AG09319 (cell line): ENCODE measurements at places on chromosomes 16 and 17.

GRCh38 chr16:64012166-64012565 is 1109.7 kb downstream of the CDH11 start:
- no peak for DNase-seq

GRCh38 chr16:75319513-75320411 is 68.3 kb upstream of the BCAR1 start:
- DNase-seq, result peak; percentile 62

DNA sequence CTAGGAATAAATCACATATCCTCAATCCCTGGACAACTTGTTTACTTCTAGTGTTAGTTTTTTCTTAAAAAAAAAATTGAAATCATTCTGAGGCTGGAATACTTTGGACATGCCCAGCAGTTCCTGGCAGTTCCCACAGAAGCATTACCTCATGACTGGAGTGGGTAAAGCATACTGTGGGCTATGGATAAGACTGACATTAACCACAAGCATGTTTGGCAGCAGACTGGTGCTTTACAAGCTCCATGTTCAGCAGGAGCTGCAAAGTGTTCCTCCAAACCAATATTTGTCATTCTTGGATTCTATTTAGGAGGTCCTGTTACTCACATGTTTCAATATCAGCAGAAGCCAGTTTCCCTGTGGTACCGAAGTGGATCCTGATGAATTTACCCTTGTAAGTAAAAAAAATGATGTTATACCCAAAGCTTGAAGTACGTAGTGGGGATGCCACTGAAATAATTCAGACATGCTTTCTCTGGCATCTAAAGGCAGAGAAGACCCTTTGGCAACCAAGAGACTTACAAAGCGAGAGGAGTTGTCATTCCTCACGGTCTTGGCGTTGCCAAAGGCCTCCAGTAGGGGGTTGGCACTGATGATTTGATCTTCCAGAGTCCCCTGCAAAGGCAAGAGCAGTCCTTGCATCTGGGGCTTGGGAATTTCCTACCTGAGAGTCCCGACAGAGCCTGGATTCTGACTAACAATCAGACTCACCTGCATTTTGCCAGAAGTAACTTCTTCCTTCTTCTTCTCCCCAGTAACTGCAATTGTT is 4.9 kb downstream of the MYH1 start:
- DNase-seq, result no peak

- no peak for DNase-seq
These were observed 2.0 kb downstream of the CDH3 start for GRCh38 chr16:68646953-68647659.

- DNase-seq, result no peak
These were observed 2.2 kb upstream of the FOXK2 start for GRCh38 chr17:82517230-82517865.

- DNase-seq, result no peak
These were observed 88.5 kb downstream of the ZFHX3 start for GRCh38 chr16:72959301-72959996.

DNA sequence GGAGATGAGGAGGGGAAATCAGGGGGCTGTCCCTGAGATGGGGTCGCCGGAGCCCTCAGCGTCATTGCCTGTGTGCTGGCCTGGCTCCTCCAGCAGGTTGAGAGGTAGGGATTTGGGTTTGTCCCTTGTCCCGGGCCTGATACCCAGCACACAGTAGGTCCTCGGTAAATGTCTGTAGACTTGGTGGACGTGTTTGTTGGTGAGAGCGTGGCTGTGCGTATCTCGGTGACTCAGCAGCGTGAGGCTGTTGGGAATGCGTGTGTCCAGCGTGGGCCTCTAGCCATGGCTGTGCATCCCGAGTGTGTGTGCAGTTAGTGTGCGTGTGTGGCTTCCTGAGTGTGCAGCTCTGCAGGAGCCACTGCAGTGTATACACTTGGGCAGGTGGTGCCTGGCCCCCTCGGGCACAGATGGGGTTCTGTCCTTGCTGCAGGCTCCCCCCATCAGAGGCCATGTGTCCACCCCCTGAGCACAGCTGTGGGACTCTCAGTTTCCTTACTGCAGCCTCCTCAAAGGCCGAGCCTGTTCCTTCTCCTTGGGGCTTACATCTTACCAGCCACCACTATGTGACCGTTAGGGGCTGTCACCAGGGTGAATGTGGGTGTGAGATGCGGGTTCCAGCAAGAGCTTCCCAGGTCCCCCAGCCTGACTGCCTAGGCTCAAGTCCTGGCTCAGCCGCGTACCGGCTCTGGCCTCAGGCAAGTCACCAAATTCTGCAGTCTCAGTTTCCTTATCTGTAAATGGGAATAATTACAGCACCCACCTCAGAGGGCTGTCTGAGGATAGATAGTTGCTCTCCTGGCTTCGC is 5.7 kb downstream of the NECAB2 start:
- DNase-seq, result no peak

- DNase-seq, result peak; percentile 97
These were observed 13.3 kb upstream of the MRC2 start for GRCh38 chr17:62614142-62614541.

- no peak for DNase-seq
These were observed 64.9 kb downstream of the SPACA3 start for GRCh38 chr17:33056399-33057146.

- DNase-seq, result no peak
These were observed 18.0 kb upstream of the CEP20 start for GRCh38 chr16:15906439-15906838.

GRCh38 chr17:70313086-70313852 is 143.9 kb downstream of the KCNJ2 start:
- no peak for DNase-seq

GRCh38 chr16:11552440-11552839 is 34.3 kb downstream of the LITAF start:
- no peak for DNase-seq

DNA sequence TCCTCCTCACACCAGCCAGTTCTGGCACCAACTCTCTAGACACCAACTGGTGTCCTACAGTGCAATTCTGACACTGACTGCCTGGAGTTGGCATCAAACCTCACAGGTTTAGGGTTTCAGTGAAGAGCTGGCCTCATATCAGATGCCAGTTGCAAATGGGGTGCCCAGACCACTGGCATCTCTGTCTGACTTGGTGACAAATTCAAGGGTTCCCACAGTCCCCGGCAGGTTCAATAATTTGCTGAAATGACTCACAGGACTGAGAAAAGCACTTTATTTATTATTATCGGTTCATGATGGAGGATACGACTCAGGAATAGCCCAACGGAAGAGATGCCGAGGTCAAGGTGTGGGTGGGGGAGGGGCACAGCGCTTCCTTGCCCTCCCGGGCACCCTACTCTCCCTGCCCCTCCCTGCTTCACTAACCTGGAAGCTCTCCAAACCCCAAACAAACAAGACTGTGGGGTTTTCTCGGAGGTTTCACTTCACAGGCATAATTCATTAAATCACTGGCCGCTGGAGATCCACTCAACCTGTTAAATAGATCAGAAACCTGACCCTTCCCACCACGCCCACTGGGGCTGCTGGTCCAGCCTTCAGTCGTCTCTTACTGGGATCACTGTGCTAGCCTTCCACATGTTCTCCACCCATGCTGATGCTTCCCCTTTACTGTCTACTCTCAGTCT is 1.7 kb upstream of the NLRP1 start:
- no peak for DNase-seq

GRCh38 chr17:32588982-32589381 is 102.2 kb downstream of the CDK5R1 start:
- no peak for DNase-seq

DNA sequence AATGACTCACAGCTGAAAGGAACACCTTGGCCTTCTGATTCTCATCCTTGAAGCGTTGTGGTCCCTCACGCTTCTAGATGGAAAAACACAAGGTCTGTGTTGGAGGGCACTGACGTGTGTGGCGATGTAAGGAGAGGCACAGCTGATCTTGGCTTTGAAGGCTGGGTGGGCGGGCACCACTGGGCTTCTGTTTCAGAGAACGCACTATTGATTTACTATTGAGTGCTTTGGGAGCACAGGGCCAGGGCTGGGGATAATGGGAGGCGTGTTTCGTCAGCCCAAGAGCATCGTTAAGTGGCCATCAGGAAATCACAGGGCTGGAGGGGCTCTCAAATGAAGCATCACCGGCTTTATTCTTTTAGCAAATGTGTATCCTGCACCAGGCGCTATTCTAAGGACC is 70.7 kb downstream of the CMIP start:
- no peak for DNase-seq

- no peak for DNase-seq
These were observed 83.1 kb upstream of the CNTNAP4 start for GRCh38 chr16:76193906-76194615.

- peak; percentile 61 for DNase-seq
These were observed 78.2 kb downstream of the NXN start for GRCh38 chr17:901191-901950.

DNA sequence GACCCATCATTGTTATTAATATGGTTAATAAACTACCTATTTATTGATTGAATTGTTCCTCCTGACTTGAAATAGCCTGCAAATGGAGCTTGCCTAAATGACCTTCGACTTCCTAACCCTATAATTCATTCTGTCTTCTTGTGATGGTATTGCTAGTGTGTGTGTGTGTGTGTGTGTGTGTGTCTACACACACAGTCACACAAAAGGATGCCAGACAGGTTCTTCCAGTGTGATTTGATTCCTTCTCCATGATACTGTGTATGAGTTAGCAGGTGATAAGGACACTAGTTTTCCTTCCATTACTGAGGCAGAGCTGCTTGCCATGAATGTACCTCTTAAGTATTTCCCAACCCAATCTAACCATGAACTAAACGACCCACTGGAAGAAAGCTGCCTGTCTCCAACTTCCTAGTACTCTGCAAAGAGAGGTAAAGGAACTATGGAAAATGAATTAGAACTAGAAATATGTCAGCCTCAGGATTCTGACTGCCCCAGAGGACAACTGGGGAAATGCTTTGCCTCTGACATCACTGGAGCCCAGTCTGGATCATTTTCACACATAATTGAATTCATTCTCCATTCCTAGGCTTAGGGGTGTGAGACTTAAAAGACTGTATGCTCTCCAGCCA is 3.5 kb upstream of the CDC6 start:
- DNase-seq, result peak; percentile 49

DNA sequence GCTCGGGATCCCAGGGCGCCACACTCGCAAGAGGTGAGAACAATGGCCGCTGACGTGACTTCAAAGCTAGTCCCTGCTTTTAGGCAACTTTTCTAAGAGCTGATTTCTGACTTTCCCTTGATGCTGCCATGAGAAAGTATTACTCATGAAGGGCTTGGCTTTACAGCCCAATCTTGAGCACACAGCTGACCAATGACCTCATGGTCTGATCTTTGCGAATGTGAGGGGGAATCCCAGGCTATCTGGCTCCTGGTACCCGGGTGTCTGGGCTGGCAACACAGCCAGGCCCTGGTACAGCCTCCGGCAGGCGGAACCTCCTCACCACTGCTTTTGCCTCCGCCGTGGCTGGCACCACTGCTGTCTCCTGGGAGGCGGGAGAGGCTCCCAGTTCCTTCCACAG is 17.5 kb downstream of the NDUFAF8 start:
- no peak for DNase-seq

DNA sequence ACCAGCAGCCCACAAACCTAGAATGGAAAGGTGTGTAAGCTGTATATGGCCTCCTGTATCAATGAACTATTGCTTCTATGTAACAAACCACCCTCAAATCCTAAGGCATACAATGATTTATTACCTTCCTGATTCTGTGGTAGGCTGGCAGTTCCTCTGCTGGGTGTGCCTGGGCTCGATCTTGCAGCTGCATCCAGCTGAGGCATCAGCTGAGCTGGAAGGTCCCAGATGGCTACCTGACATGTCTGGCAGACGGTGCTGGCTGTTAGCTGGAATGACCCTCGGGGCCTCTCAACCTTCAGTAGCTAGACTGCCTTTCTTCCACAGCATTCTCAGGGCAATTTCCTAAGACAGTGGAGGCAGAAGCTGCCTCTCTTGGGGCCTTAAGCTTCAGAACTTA is 152.7 kb downstream of the RAB11FIP4 start:
- DNase-seq, result no peak

GRCh38 chr17:39603304-39604016 is 4.3 kb downstream of the NEUROD2 start:
- no peak for DNase-seq

- DNase-seq, result no peak
These were observed 27.9 kb upstream of the AXIN2 start for GRCh38 chr17:65589321-65589720.

GRCh38 chr17:72126575-72127486 is 6.0 kb downstream of the SOX9 start:
- no peak for DNase-seq

GRCh38 chr17:56113486-56113885 is 39.8 kb upstream of the ANKFN1 start:
- no peak for DNase-seq

DNA sequence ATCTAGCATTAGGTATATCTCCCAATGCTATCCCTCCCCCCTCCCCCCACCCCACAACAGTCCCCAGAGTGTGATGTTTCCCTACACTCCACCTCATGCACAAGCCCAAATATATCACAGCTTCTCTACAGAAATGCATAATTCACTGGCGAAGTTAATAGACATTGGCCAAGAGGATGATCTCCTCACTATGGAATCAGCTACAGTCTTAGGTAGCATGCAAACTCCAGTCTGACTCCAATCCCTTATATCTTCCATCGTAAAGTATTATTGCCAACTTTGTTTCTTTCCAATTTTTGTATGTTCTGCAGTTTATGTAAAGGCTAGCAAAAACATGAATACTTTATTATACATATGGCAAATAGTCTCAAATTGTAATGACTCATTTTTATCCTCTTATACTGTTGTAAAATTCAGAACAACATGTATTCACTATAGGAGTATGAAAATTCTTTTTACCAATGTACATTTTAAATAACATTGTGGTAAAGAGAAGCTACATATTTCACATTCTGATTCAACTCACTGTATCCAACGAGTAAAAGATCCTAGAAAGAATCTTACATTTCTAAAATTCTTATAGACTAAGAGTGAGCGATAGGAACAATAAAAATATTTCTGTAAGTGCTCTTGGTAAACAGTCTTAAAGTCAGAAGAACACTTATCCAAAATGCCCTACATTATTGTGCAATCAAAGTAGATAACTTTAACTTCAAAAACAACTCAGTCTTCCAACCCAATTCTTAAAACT is 871 bp downstream of the ABCA8 start:
- DNase-seq, result no peak

- DNase-seq, result no peak
These were observed 69.3 kb downstream of the IRF8 start for GRCh38 chr16:85968041-85968920.
